CD4-positive, CD25-positive, alpha-beta regulatory T cell (primary cell): ENCODE measurements at places on chromosomes 12 and 14.

- peaks cover 54% of the 10 kb centered on the region for H3K36me3 ChIP-seq
- no peak overlapping the region for H3K27ac ChIP-seq
- H3K4me3 ChIP-seq = no peak overlapping the region
- no peaks in the 10 kb centered on the region for H3K27me3 ChIP-seq
Measured at GRCh38 chr14:81211844-81212243, 8.9 kb downstream of the GTF2A1 start.

DNA sequence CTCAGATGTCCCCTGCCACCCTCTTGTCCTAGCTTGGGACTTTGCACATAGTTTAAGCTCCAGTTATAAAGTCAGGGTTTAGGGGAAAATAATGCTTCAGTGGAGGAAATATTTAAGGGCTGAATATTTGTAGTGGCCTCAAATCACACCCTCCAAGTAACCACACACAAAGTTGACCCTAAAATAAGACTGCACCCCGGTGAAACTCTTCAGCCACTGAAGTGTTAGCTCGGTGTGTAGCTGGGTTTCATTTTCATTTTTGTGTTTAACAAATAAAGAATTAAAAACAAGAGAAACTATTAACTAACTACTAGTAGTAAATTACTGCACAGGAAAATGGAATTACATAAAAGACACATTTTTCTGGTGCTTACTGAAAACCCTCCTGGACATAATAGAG is 14.8 kb upstream of the BCL11B start:
- H3K27me3 ChIP-seq = no peaks in the 10 kb centered on the region
- peaks cover 8% of the 10 kb centered on the region for H3K4me1 ChIP-seq
- H3K27ac ChIP-seq = no peak overlapping the region
- H3K36me3 ChIP-seq = no peaks in the 10 kb centered on the region

DNA sequence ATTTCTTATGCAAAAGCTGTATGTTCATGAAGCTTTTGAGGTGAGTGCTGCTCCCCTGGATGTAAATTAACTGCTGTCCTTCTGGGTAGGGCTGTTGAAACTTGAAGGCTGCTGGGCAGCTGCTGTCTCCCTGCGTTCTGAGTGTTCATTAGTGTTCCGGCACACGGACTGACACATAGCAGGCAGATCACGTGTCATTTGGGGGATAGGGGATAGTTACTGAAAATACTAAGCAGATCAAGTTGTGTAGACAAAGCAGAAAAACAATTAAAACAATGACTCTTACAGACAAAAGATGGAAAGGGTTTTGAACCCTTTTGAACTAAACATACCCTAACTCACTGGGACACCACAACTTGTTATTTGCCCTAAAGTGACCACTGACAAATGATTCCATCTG is 82.5 kb downstream of the PRICKLE1 start:
- H3K4me1 ChIP-seq = no peaks in the 10 kb centered on the region
- H3K27me3 ChIP-seq = peaks cover 3% of the 10 kb centered on the region
- H3K4me3 ChIP-seq = no peak overlapping the region

GRCh38 chr12:111838353-111838752 is 3.7 kb upstream of the MAPKAPK5 start:
- peaks cover 38% of the 10 kb centered on the region for H3K4me1 ChIP-seq
- no peak overlapping the region for H3K4me3 ChIP-seq
- DNase-seq = no peak
- peaks cover 15% of the 10 kb centered on the region for H3K36me3 ChIP-seq

- H3K27ac ChIP-seq = no peak overlapping the region
- H3K36me3 ChIP-seq = no peaks in the 10 kb centered on the region
- H3K27me3 ChIP-seq = no peaks in the 10 kb centered on the region
- H3K4me1 ChIP-seq = no peaks in the 10 kb centered on the region
Measured at GRCh38 chr14:97107760-97108159, 310.6 kb downstream of the VRK1 start.
